Activated T-helper 2 cell treated with anti-CD3 and anti-CD28 coated beads, Interferon-gamma antibody, Interleukin-2, Interleukin-4, amounts not matched to agents 10 μg/mL and 5 μg/mL and 100 μg/mL, durations not matched to agents 14 hours and 24 hours and 36 hours (primary cell): ENCODE measurements at places on chromosomes 2 and 18.

DNA sequence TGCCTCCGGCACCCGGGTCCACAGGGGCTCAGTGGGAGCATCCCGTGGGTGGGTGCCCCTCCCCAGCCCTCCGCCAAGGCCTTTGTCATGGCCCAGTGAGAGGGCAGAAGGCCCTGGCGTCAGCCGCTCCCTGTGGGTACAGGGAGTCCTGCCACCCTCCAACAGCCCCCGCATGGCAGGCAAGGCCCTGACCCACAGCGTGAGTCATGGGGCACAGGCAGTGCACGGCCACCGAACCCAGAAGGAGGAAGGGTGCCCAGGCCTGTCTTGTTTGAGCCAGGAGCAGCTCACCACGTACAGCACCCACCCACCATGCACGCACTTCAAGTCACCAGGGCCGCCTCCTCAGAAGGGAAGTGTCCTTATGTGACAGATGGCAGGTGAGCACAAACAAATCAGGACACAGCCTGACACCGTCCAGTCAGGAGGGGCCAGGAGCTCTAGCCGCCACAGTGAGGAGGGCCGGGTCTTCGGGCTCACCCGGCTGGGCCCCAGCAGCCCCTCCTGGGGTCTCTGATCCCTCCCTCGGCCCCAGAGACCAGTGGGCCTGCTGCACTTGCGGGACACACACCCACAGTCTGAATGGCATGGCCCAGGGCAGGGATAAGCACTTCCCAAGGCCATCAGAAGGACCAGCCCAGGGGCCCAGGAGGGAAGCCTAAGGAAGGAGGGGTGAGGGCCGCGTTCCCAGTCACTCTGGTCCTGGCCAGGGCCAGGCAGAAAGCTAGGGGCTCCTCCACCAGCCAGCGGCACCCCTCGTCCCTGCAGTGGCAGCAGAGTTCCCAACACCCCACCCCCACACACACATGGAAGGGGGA lies 25.8 kb downstream of the BIN1 start:
- DNase-seq: peak; percentile 40

GRCh38 chr2:166518634-166519390 lies 24.8 kb upstream of the SCN7A start:
- no peak for DNase-seq

DNA sequence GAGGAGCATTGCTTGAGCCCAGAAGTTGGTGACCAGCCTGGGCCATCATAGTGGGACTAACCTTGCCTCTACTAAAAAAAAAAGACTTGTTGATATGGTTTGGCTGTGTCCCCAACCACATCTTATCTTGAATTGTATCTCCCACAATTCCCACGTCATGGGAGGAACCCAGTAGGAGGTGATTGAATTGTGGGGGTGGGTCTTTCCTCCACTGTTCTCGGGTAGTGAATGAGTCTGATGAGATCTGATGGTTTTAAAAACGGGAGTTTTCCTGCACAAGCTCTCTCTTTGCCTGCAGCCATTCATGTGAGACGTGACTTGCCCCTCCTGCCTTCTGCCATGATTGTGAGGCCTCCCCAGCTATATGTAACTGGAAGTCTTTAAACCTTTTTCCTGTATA lies 47.0 kb downstream of the PROC start:
- DNase-seq: no peak

- no peak for DNase-seq
These were observed 143.4 kb downstream of the NDUFA10 start for GRCh38 chr2:239881561-239882320.

GRCh38 chr2:137955536-137955935 lies 8.7 kb upstream of the HNMT start:
- DNase-seq: no peak

- DNase-seq: no peak
These were observed 212.7 kb downstream of the KCNE4 start for GRCh38 chr2:223264541-223265193.

- no peak for DNase-seq
These were observed 75.1 kb downstream of the CTAGE1 start for GRCh38 chr18:22342625-22343024.

DNA sequence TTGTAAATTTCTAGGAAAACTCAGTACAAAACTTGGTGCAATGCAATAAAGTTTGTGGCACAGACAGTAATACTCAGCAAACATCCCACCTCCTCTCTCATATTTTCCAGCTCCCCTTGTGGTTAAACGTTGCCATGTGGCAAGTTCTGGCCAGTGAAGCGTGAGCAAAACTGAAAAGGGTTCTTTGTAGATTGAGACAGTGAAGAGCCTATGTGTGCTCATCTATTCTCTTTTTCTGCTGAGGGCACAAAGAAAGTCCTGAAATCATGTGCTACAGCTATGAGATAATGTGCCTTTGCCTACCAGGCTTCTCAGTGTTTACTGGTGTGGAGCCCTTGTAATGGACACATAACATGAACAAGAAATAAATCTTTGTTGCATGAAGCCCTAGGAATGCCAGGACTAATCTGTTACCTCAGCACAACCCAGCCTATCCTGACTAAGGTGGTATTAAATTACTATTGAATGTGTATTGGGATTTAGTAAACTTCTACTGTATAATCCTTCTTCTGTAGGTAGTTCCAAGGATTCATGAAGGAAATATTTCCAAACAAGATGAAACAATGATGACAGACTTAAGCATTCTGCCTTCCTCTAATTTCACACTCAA lies 13.0 kb upstream of the TYMS start:
- DNase-seq: no peak

DNA sequence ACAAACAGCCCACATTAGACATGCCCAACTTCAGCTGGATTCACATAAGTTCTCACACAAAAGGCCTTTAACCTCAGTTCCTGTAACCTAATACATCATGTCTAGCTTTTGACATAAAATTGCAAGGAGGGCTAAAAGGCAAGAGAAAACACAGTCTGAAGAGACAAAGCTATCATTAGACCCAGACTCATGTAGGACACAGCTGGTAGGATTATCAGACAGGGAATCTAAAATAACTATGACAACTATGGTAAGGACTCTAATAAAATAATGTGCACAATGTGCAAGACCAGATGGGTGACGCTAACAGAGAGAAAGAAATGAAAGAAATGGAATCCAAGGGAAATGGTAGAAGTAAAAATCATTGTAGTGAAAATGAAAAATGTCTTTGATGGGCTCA lies 643.2 kb upstream of the RAB6C start:
- no peak for DNase-seq

DNA sequence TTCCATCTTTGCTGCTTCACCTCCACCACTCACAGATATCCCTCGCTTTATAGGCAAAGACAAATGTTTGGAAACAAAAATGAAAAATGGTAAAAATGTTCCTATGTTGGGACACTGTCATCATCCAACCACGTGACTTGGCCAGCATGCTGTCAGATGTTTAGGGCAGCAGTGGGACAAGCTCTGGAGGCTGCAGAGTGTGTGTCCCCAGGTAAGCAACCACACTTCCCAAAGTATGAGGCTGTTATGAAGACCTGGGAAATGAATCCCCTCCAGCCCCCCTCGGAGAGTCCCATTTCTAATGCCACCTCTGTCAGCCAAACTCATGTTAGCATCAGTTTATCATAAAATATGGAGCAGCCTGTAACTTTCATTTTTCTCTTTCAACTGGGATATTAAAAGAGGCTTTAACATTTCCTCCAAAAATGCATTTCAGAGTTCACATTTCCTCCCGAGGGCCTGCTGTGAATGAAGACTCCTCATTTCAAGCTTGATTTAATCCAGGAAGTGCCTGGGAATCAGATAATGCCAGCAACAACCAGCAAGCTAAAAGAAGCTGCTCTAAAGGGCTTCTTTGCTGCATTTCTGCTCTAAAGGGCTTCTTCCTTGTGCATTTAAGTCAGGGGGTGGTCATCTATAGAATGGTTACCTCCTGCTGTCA lies 66.2 kb downstream of the APOB start:
- DNase-seq: no peak

DNA sequence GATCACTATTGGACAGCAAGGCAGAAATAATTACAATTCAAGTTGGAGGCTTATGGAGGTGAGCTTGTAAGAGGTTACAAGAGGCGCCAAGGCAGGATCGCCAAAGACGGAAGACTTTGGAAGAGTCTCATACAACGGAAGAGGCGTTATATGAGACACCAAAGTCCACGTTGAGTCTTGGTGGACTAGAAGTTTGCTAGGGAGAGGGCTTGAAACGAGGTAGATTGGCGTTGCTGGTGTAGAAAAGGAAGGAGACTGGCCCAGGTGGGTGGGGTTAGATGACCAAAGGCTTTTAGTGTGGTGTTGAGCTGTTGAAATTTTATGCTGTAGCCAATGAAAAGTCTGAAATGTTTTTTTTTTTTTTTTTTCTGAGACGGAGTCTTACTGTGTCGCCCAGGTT lies 1.4 kb downstream of the MSH2 start:
- DNase-seq: no peak

DNA sequence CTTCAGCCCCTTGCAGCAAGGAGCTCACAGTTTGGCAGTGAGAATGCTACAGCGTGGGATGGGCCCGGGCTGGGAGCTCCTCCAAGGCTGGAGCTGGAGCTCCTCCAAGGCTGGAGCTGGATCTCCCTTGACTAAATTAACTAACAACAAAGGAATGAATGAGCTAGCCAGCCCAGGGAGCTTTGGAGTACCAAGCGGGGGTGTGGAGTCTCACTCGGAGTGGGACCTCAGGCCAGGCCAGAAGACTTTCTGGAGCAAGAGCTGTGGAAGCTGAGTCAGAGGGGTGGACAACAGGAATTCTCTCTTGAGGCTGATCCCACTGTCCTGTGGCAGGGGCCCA lies 244.7 kb upstream of the HS6ST1 start:
- DNase-seq: no peak

DNA sequence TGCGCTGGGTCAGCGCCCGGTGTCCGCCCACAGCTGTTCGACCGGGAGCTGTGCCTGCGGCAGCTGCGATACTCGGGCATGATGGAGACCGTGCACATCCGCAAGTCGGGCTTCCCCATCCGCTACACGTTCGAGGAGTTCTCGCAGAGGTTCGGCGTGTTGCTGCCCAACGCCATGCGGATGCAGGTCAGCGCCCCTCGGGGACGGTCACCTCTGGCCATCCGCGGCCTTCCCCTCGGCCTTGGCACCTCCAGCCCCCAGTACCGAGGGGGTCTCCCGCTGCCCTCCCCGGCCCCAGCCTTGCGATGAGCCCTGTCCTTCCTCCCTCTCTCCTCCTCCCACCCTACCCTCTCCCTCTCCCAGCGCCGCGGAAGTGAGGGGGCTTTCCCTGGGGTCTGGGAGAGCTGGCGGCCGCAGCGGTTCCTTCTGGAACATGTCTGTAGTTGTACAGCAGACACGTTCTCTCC lies 53.2 kb upstream of the GPR17 start:
- DNase-seq: no peak

DNA sequence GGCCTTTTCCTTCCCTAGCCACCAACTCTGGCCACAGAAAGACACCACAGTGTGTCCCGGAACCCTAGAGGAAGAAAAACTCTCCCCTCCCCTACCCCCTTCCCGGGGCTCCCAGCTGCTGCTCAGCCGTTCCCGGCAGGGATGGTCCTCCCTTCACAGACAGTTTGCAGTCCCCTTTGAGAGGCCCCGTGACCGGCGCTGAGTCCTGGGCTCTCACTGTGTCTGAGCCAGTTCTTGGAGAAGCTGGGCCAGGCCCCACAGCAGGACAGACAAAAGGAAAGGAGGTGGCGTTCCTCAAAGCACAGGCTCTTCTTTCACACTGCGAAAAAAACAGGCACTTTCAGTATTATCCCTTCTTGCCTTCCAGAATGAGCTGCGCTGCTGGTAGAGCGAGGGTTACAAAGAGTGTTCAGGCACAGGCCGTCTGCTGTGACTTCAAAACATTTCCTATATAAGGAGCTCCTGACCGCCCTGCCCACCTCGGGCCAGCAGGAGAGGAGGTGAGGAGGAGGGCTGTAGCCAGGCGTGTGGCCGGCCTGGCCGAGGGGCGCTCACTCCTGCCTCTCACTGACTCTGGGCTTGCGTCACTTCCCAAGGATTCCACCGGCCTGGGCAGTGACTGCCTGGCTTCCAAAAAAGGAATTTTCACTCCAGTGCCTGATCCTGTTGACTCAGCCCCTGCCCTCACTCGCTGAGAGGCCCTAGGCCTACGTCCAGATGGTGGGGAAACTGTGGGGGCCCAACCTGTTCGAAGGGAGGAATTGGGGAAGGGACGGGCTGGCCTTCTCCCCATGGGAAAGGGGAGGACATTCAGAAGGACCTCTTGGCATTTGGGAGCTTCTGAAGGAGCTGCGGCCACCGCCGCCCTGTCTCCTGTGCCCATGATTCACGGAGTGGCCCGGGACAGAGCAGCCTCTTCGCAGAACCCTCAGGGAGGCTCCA lies 24.9 kb downstream of the CIDEA start:
- no peak for DNase-seq

DNA sequence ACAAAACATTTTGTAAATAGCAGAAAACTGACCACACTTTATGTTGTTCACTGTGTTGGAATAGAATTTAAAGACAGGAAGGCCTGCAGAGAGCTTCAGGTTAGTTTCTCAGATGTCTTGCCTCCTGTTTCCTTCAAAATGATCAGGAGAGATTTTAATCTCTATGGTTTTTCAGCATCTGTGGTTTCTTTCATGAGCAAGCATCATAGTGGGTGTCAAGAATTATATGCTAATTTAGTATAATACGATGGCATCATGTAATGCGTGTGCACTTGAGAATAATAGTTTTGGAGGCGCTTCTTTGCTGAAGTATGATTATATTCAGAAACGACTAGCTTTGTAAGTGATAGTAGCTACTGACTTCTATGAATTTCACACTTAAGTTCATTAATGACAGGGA lies 149.9 kb downstream of the PLCL1 start:
- no peak for DNase-seq

DNA sequence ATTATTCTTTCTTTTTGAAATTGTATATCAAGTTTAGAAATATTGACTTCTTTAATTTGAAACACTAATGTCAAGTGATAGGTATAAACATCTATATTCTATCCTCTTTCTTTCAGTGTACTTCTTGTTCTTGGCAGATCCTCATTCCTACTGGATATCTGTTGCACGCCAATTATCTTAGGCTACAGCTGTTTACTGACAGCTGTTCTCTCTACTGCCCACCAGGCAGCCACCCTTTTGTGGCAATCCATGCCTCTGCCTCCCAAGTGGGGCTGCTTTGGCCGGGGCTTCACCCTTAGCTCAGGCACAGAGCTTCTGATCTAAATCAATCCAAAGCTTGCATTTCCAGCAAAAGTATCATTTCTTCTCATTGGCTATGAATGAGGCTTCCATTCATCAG lies 50.6 kb upstream of the ITSN2 start:
- no peak for DNase-seq

DNA sequence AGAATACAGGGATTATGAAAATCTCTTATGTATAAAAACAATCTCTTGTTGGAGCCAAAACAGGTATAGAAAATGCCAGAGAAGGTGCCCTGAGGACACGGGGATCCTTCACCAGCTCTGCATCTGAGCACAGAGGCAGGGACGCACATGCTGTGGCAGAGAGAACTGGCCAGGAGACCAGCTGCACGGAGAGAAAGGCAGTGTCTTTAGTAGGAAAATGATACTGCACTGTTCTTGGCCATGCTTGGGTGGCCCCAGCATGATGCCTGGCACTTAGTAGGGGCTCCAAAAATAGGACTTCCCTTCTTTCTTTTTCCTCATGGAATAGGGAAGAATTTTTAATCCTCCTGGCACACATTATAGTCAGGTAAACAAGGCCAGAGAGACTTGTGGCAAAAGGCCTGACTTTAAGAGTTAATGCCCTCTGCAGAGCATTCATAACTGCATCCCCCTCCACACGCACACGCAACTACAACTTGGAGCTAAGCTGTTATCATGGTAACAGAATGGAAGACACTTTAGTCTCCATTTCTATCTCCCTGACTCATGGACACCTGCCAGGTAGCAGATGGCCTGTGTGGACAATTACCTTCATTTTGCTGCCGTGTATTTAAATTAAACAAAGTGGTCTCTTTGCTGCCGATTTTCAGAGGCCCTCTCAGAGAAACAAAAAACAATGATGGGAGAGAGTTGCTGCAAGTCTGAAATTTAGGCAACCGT lies 59.7 kb upstream of the DNMT3A start:
- DNase-seq: no peak
